ENCODE measurements at places on chromosomes 4 and X. TPM values are rescaled to one million over a fixed set of nuclear protein-coding genes. Genes with fewer than 3 reads are reported as not detected.

DNA sequence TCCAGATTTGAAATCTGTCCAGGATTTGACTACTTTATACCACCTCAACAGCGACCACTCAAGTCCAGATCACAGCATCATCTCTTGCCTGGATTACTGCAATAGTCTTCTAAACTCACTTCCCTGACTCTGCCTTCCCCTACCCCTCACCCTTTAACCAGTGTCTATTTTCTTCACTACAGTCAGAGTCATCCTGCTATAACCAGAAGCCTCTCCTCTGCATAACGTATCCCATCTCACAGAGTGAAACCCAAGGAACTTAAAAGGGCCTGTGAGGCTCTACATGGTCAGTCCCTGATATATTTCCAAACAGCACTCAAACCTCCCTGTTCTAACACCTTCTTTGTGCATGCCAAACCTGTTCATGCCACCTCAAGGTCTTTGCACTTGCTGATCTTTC, 40.7 kb upstream of the SCOC start:
- DNase-seq: no peak

DNA sequence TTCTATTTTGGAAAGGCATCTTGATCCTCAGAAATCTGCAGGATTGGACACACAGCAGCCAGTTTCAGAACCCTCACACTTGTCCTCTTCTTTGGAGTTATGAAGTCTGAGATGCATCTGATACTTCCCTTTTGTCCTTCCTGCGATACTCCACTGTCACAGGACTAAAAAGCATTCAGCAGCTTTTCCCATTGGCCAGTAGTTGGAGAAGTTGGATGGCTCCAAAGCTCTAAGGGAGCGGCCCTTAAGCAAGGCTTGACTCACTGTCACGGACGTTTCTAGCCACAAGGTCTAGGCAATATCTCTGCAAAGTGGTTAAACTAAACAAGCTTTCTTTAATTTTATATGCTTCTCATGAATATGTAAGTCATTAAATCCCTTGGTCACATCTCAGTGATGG, 417.0 kb downstream of the AFF2 start:
- no peak for DNase-seq

PRR32 gene
- 0.30 TPM for total RNA-seq

- DNase-seq: no peak
Measured at GRCh38 chrX:56813318-56813837, 84.3 kb downstream of the NBDY start.

DNA sequence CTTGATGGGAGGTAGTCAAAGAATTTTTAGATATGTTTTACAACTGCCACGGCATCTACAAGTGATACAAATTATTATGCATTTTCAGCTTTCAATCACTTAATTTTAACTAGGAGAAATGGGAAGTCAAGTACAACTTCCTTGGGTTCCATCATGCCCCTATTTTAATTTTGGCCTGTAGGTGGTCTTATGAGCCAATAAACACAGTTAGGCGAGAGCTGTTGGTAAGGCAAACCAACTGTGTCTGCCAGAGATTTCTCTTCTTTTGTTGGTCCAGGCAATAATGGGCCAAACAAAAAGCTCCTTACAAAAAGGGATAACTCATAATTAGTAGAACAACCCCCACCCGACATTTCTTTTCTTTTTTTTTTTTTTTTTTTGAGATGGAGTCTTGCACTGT, 63.3 kb upstream of the ARX start:
- no peak for DNase-seq

GRCh38 chr4:36053930-36054329, 190.4 kb downstream of the ARAP2 start:
- DNase-seq: no peak

NDP gene
- total RNA-seq: not detected

SSX3 gene
- total RNA-seq: not detected

GRCh38 chr4:2334826-2335728, 73.2 kb upstream of the MXD4 start:
- no peak for DNase-seq

PARM1 gene
- total RNA-seq: 65.2 TPM

RIPPLY1 gene
- total RNA-seq: not detected

DNA sequence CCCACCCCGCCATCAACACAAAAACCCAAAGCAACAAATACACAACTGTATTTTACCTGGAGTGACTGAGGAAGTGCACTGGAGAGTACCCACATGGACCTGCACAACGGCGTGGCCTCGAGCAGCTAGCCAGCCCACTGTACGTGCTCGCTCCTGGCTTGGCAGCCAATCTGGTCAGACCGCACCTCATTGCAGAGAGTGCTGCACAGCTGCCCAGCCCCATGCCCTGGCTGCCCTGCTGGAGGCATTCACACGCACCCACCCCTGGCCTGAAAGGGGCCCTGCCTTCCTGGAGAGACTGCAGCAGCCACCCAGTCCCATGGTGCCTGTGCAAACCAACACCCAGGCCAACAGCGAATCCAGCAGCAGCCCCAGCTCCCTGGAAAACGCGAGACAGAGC, 116.3 kb downstream of the GALNTL6 start:
- DNase-seq: no peak

- DNase-seq: no peak
Measured at GRCh38 chr4:131337936-131338335, 1811.2 kb upstream of the PCDH10 start.

DNA sequence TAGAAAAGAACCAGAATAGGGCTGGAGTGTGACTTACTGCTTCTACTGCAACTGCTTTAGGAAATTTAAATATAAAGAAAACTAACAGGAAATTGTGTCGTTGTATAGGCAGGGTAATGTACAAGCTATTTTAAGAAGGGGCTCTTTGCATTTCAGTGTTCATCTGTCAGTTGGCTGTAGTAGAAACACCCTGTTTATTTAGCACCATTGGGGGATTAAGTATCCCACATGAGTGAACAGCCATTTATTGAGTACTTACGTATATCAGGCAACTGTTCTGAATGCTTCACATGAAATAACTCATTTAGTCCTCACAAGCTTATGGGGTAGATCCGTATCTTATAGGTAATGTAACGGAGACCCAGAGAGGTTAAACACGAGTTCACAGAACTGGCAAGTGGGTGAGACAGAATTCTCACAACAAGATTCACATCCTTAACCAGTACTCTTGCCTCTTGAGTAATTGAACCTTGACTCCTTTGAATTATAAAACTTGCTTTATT, 23.9 kb downstream of the STIM2 start:
- no peak for DNase-seq

TCEAL3 gene
- 14.8 TPM for total RNA-seq

- DNase-seq: no peak
Measured at GRCh38 chr4:186653969-186654368, 69.7 kb downstream of the FAT1 start.

DNA sequence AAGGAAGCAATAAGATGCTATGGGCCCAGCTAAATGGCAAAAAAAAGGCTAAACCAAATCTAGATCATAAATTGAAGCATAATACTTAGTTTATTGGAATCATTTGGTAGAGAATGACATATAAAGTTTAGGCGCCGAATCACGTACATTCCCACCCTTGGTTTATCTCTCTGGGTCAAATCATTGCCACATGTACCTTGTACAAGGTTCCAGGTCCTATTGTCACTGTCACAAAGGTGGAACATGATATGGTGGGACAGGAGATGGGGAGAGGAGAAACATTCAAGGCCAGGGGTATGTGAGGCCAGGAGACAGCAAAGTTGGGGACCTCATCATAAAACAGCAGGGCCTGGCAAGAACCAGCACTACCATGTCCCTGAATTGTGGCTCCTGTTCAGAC, 13.4 kb downstream of the MAML3 start:
- DNase-seq: no peak

DNA sequence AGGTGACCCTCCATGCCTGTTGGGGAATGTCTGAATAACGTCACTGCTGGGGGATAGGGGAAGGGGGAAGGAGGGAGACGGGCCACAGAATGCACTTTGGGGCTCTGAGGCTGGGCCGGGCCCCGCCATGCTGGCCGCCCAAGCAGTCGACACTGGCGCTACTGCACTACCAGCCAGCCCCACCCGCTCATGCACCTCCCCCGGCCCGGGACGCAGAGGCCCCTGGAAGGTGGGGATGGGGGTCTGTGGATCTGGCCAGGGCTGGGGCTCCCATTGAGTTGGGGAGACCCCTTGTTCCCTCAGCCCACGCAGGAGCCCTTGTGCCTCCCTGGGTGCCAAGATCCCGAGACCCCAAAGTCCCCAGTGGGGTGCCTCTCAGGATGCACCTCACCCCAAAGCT, 17.8 kb downstream of the FLNA start:
- no peak for DNase-seq

DNA sequence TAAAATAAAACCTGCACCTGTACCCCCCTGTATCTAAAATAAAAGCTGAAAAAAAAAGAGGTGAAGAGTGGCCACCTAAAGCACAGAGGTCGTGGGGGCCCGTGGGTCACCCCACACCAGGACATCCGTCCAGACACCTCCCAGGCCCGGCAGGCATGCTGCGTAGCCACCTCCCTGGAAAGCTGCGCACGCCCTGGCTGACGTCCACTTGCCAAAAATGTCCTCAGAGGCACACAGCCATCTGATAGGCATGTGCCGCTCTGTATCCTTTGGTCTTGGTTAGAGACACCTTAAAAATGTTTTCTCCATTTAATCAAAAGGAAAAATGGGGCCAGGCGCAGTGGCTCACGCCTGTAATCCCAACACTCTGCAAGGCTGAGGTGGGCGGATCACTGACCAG, 17.7 kb downstream of the FAM53A start:
- peak; percentile 79 for DNase-seq

- DNase-seq: no peak
Measured at GRCh38 chr4:108693819-108694218, 43.4 kb downstream of the OSTC start.

OTUD6A gene
- not detected for total RNA-seq

DNA sequence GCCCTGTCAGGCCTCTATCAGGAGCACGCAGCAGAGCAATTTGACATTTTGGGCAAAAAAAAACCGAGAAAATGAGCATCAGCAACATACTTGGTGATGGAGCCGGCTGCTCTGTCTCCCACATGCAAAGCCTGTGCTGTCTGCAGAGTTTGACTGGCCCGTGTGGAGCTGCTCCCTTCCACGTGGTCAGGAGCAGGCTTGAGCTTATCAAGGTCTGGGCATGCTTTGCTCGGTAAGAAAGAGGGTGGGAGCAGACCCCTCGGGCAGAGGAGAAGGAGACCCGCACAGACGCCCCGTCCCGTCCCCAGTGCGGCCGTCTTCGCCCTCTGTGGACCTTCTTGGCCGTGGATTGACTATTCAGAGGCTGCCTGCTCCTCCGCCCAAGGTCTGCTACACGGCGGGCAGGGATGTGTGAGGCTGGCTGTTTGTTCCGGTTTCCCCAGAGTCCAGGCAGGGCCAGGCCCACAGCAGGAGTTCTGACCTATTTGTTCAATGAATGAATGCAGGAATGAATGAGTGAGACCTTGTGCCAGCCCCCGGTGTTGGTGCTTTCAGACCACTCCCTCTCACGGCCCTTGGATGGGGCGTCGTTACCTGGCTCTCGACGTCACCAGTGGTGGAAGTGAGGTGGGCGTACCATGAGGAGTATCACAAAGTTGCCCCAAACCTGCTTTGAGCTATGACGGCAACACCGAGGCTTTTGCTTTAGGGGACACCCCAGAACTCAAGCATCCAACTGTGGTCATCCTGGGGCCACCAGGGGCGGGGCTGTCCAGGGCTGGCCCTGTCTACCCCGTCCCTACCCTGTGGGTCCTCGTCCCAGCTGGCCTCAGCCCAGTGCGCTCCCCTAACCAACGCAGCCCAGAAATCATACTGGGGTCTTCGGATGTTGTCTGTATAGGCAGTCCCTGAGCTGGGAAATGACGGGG, 54.7 kb upstream of the ADRA2C start:
- DNase-seq: peak; percentile 18

LUZP4 gene
- total RNA-seq: not detected

NSG1 gene
- total RNA-seq: 6.8 TPM

DNA sequence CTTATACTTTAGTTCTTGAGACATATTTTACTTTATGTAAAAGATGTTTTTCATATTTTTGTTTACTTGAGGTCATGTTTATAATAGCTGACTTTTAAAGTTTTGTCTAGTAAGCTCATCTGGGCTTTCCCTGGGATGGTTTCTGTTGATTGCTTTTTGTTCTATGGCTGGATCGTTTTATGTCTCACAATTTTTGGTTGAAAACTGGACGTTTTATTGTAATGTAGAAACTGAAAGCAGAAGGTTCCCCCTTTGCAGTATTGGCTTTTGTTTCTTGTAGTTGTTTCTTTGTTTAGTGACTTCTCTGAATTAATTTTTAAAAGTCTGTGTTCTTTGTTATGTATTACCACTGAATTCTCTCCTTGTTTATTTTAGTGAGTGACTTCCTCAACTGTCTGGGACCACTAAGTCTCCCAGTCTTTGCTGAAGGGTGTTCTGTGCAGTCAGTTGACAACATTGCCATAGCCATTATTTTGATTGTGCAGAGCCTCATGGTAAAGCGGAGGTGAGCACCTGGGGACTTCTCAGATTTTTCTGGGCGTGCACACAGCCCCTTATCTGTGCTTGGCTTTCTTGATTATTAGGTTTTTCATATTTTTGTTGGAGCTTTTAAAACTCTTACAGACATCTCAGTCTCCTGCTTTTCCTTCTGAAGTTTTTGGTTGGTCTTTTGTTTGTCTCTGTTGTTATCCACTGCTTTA, 31.0 kb downstream of the KDM6A start:
- DNase-seq: no peak

- peak; percentile 82 for DNase-seq
Measured at GRCh38 chr4:26861434-26862186, 969 bp downstream of the STIM2 start.

EVC gene
- total RNA-seq: 5.3 TPM

DNA sequence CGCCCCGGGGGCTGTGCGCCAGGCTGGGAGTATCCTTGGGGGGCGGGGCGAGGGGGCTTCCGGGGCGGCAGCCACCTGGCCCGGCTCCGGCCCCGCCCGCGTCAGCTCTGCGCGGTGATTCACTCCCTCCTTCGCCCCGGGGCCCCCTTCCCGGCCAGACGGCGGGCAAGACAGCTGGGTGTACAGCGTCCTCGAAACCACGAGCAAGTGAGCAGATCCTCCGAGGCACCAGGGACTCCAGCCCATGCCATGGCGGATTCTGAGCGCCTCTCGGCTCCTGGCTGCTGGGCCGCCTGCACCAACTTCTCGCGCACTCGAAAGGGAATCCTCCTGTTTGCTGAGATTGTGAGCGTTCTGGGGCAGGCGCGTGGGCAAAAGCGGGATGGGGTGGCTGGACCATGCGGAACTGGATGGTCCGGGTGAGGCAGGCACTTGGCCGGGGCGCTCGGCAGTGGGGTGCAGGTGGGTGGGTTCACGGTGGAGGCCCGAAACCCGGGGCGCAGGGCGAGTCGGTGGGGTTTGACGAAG, at the start of gene PLP2:
Gene PLP2, plus strand, starts transcription at position 147 of the 528 bp plus-strand sequence. Its CDS starts 103 bp downstream, at position 250.
- peak; percentile 63 for DNase-seq

C4orf50 gene
- not detected for total RNA-seq

DNA sequence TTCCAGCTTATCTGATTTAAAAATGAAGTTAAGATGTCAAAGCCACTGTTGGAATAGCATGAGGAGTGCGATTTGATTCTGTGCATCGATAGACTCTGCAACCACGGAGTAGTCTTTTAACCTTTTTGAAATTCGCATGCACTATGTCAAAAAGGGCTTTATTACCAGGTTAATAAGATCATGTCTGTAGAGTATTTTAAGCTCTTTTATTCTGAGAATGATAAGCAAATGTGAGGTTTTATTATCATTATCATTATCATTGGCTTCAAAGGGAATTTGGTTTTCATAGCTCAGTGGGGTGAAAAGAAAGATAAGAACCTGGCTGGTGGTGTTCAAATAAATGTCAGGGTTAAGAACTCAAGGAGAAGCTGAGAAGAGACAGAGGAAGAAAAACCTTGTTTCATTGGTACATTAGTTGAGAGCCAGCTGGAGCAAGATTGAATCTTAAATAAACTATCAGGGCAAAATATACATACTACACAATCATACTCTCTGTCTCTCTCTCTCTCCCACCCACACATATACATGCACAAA, 102.6 kb downstream of the MMRN1 start:
- no peak for DNase-seq

- no peak for DNase-seq
Measured at GRCh38 chr4:33722800-33723516, 2521.4 kb downstream of the ARAP2 start.

RAB41 gene
- total RNA-seq: not detected
